Right kidney (tissue), 9 donors: ENCODE measurements at places on chromosomes 2 and 18.
A peak's percentile ranks its signal among the peaks of the same experiment; 100 is the strongest.

DNA sequence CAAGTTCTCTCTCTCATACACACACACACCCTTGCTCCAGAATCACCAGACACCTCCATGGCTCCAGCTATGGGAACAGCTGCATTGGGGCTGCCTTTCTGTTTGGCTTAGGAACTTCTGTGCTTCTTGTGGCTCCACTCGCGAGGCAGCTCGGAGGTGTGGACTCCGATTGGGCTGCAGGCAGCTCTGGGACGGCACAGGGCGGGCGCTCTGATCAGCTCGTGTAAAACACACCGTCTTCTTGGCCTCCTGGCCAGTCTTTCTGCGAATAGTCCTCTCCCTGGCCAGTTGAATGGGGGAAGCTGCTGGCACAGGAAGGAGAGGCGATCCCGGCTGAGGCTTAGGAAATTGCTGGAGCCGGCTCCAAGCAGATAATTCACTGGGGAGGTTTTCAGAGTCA is 22.4 kb downstream of the FOSL2 start:
- no peak for DNase-seq

- no peak for DNase-seq
Observed at GRCh38 chr2:120396861-120397811, 51.2 kb downstream of the INHBB start.

DNA sequence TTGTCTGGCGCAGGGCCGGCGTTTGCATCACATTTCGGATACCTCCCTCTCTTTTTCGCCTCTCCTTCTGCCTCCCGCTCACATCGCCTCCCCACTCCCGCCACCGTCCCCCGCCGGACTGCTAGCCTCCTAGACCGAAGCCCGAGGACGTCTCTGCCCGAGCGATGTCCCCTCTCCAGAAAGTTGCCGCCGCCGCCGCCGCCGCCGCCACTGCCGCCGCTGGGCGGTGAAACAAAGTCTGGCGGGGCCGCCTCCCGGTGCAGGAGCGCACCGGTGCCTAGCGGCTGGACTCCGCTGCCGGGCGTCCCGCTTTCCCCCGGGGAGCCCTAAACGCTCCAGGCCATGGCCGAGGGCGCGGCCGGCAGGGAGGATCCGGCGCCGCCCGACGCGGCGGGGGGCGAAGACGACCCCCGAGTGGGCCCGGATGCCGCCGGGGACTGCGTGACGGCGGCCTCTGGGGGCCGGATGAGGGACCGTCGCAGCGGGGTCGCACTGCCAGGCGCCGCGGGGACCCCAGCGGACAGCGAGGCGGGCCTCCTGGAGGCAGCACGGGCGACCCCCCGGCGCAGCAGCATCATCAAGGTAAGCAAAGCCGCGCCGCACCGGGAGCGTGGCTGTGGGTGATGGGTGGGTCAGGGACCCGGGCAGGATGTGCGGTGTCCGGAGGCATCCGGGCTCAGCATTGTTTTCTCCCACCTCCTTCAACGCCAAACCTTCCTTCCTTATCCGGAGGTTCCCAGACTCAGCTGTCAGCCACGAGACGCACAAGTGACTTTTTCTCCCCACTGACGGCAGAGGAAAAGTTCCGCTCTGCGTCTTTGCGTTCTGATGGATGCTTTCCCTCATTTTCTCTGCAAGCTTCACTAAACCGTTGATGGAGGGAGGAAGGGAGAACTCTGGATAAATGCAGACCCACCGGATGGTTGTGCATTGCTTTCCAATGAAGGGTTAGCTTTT is 643 bp downstream of the PLCL1 start:
- DNase-seq, result peak; percentile 81

DNA sequence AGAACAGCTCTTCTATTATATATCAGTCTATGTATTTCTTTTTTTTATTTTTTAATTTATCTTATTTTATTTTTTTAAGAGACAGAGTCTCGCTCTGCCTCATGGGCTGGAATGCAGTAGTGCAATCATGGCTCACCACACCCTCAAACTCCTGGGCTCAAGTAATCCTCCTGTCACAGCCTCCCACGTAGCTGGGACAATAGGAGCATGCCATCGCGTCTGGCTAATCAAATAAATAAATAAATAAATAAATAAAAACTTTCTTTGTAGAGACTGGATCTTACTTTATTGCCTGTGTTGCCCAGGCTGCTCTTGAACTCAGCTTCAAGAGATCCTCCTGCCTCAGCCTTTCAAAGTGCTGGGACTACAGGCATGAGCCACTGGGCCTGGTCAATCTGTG is 117.0 kb downstream of the RBMS1 start:
- no peak for DNase-seq

DNA sequence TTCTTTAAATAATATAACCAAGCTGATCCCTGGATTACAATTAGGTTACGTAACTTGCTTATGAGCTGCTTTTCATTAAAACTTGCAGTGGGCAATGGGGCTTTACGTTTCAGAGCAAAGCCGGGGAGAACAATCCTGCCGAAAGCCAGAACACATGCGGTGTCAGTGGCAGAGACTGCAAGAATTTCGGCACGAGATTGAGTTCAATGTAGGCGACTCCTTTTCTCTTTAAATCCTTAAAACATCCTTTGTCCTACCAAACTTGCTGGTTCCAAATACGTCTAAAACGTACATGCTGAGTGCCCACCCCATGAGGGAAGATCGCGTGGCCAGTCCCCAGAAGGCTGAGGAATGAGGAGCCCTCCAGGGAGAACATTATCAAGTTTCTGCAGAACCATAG is 36.8 kb upstream of the NCOA1 start:
- peak; percentile 50 for DNase-seq

DNA sequence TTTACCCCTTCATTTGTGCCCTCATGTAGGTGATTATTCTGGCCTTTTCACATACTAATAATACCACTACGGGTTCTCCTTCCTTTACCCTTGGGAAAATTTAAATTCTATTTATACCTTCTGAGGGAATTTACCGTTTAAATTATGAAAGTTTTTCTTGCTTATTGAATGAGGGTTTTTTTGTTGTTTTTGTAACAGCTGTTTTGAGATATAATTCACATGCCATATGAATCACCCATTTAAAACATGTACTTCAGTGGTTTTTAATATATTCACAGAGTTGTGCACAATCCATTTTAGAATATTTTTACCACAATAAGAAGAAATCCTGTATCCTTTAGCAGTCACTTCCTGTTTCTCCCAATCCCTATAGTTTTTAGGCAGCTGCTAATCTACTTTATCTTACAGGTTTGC is 54.7 kb downstream of the EML4 start:
- DNase-seq, result no peak

- DNase-seq, result no peak
Observed at GRCh38 chr2:233815861-233816260, 37.7 kb downstream of the MROH2A start.

- no peak for DNase-seq
Observed at GRCh38 chr2:164510895-164511294, 110.4 kb downstream of the GRB14 start.

- no peak for DNase-seq
Observed at GRCh38 chr2:38571193-38571592, 31.5 kb downstream of the HNRNPLL start.

DNA sequence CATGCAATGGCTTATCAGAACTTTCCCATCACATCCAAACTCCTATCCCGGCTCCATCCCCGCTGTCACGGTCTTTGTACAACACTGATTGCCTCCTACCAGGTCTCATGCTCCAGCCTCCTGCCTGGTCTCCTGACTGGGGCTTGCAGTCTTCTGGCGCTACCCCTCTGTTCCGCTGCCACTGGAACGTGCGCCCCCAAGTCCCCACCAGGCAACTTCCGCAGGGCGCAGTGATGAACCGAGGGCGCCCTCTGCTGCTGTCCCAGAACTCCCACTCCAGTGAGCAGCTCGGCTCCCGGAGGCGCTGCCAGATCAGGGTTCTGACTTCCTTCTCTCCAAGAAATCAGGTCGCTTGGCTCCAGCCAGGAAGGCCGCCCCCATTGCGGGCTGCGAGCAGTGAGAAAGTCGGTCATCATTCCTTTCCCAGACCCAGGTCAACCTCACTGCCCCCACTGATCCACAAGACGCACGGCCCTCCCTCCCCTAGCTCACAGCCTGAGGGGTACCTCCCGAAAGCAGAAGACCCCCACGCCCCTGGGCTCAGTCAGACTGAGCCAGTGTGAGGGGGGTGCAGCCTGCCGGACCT is 43.9 kb upstream of the RAB11FIP5 start:
- DNase-seq, result peak; percentile 57

DNA sequence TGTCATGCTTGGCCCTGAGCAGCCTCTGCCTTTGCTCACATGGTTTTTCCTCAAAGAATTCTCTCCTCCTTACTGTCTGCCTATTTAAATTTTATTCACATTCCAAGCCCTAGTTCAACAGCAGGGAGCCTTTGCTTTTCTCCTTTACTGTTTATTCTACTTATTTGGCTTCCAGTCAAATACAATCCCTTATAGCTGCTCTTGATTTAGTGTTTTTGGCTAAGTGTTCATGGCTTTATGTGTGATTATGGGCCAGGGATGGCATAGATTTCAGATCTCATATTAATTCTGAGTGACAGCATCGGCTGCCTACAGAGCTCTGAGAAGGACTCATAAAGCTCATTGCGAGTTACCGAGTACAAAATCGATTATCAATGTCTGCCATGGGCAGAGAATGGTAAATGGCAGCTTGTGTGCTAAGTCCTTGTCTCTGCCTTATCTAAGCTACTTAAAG is 106.7 kb downstream of the METTL8 start:
- DNase-seq, result no peak

GRCh38 chr18:10076502-10077030 is 162.8 kb downstream of the VAPA start:
- DNase-seq, result no peak

GRCh38 chr18:12308386-12309100 is 502 bp downstream of the TUBB6 start:
- DNase-seq, result peak; percentile 90

GRCh38 chr2:11810237-11810977 is 64.0 kb downstream of the LPIN1 start:
- no peak for DNase-seq

DNA sequence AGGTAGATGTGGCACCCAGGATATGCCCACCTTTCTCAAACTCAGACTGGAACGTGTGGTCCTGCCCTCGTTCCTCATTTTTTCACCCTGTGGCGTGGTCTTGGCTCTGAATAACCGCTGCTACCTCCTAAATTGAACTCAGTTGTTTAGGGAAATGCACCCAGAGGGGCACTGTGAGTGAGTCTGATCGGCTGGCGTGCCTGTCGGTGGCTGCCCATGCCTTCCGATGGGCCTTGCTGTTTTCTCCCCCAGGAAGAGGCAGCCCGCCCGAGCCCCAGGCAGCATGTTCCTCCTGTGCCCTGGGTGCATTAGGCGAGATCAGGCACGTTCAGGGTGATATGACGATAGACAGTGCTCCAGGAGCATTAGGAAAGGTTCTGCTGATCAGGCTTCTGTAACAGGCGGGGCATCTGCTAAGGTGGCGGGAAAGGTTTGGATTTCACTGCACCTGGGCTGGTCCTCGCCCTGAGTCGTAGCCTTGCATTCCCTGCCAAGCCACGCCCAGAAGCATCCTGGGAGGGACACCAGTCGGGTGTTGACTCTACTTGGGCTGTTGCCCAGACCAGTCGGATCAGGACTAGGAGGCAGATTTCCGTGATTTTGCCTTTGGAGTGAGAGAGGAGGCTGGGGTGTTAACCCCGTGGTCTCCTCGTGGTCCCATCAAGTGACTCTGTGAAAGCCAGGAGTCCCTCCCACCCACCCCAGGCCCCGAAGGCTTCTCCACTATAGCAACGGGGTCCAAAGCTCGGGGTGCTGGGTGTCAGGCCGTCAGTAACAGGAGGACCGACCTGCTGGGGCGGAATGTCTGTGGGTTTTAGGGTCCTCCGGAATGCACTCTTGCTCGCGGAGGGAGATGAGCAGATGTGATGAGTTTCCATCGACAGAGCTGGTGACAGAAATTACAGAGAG is 75.1 kb downstream of the SH3BP4 start:
- no peak for DNase-seq

- DNase-seq, result no peak
Observed at GRCh38 chr2:118459426-118459825, 371.2 kb downstream of the INSIG2 start.

- no peak for DNase-seq
Observed at GRCh38 chr2:235098269-235098668, 146.5 kb downstream of the SH3BP4 start.

- DNase-seq, result no peak
Observed at GRCh38 chr18:61544178-61544577, 210.9 kb downstream of the CDH20 start.

- peak; percentile 80 for DNase-seq
Observed at GRCh38 chr18:59308248-59308937, 10.1 kb downstream of the CPLX4 start.

GRCh38 chr2:237236188-237236587 is 150.5 kb downstream of the COPS8 start:
- no peak for DNase-seq

- DNase-seq, result peak; percentile 45
Observed at GRCh38 chr2:166539340-166540162, 45.5 kb upstream of the SCN7A start.

- DNase-seq, result no peak
Observed at GRCh38 chr2:150716186-150716585, 228.7 kb upstream of the RND3 start.

GRCh38 chr2:165877565-165878550 is 75.7 kb downstream of the TTC21B start:
- no peak for DNase-seq

GRCh38 chr2:233179848-233180366 is 71.6 kb upstream of the ATG16L1 start:
- DNase-seq, result no peak

- no peak for DNase-seq
Observed at GRCh38 chr18:7754258-7754657, 187.1 kb downstream of the PTPRM start.

DNA sequence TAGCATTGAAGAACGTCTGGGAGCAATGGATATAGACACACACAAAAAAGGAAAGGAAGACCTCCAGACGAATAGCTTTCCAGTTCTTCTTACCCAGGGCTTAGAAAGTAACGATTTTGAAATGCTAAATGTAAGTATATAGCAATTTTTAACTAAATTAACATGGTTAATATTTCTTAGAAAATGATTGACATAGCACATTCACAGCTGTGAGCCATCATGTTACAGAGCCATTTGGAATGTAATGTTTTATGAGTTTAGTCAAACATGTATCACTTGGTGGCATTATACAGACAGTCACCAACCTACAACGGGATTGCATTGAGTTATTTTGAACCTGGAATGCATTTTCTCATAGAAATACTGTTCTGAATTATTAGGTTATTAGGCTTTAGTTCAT is 35.1 kb downstream of the WDR43 start:
- no peak for DNase-seq

GRCh38 chr2:240438810-240439697 is 3.6 kb downstream of the GPC1 start:
- no peak for DNase-seq

DNA sequence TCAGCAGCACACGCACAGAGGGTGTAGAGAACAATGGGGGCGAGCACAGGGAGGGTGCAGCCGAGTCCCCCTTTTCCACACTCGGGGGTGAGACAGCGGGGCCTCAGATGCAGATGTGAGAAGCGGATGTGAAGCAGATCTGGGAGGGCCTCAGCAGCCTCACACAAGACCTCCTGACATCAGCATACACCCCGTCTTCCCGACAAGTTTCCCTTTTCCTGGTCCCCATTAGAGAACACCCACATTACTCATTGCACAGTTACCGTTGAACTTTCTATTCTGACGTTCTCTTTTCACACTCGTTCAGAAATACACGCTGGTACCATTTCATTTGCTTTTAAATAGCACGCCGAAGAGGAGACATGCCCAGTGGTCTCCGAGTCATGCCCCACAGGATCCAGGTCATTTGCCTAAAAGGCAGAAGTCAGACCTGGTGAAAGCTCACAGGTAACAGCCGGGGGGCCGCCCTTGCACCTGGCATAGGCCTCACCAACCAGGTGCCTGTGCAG is 129.5 kb upstream of the ID2 start:
- no peak for DNase-seq

- DNase-seq, result no peak
Observed at GRCh38 chr2:168703926-168704325, 98.5 kb upstream of the NOSTRIN start.

- no peak for DNase-seq
Observed at GRCh38 chr2:105610576-105611332, 134.0 kb upstream of the NCK2 start.
